Heart right ventricle (tissue), 16 donors: ENCODE measurements at places on chromosomes 3 and 15. TPM values are rescaled to one million over a fixed set of nuclear protein-coding genes. Genes with fewer than 3 reads are reported as not detected.

- no peak for DNase-seq
Observed at GRCh38 chr15:63996794-63997357, 49.4 kb downstream of the DAPK2 start.

- DNase-seq = no peak
Observed at GRCh38 chr3:18153571-18154173, 271.5 kb downstream of the SATB1 start.

The ZNF501 gene
- 1.5 TPM for polyA plus RNA-seq

GRCh38 chr3:124140746-124141145 lies 148.8 kb upstream of the ROPN1 start:
- DNase-seq = no peak

The CRTAP gene
- polyA plus RNA-seq = 57.9 TPM
